ENCODE measurements at places on chromosomes 12 and 14.
A peak's percentile ranks its signal among the peaks of the same experiment; 100 is the strongest.

- DNase-seq: no peak
Observed at GRCh38 chr12:28622406-28622805, 432.1 kb downstream of the CCDC91 start.

- DNase-seq: no peak
Observed at GRCh38 chr12:26713885-26714383, 119.1 kb downstream of the ITPR2 start.

DNA sequence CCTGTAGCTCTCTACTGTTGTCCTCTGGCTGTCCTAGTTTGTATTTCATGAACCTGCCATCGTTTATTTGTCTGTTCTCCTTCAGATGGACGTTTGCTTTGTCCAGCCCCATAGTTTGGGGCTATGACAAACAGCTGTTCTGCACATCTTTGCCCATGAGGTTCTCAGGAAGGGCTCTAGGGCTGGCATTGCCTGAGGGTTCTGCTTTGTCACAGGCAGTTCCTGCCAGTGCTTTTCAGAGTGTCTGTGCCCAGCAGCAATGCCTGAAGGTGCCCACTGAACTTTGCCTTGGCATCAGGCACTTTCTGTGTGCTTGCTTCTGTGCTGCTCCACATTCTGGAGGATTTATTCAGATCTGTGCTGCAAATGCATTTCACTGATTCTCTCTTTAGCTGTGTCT, 361.3 kb downstream of the TMEM121 start:
- no peak for DNase-seq

DNA sequence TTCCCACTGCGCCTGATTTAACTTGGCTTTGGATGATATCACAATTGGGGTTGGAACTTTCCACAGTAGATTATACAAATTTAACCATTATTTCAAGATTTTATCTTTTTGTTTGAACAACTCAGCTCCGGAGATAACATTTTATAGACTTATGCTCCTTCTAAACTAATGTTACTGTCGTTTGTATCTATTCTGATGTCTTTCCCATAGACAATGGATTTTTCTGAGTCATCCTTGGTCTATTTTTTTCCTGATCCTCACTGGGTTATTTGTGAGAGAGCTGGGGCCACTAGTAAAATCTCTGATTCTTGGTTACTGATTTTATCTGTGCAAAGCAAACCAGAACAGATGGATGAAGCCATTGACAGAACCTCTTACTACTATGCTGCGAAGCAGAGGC, 175.1 kb downstream of the SLC38A4 start:
- DNase-seq: no peak

DNA sequence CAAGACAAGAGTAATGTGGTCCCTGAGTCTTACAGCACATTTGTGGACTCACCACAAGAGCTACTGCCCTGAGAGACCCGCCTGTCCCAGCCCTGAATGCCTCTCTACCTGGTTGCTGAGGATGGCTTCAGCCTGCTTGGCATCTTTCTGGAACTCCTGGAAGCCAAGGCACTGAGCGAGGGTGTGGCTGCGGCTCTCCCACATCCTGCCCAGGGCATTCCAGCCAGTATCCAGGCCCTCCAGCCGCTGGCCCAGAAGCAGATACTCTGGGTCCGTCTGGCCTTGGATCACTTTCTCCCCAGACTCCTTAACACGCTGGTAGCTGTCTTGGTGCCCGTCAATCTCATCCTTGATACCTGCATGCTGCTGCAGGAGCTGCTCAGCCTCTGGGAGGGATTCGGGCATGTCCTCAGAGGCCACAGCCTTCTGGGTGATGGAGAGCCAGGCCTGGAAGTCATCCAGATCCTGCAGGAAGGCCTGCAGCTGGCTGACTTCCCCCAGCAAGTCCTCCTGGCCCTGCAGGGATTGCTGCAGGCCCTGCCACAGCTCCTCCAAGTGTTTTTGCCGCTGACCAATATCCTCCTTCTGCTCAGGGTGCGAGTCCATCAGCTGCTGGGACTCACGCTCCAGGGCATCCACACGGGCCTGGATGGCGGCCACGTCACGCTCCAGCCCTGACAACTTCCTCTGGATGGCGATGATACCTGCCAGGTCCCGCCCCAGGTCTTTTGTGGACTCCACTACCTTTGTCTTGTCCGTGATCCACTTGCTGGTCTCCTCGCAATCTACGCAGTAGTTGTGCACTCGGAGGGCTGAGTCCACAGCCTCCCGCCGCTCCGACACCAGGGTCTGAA, 82.3 kb downstream of the PLEKHG3 start:
- no peak for DNase-seq

GRCh38 chr14:34190717-34191116, 239.8 kb upstream of the EGLN3 start:
- peak; percentile 99 for DNase-seq

- no peak for DNase-seq
Observed at GRCh38 chr12:47821346-47821706, 1.6 kb upstream of the HDAC7 start.

DNA sequence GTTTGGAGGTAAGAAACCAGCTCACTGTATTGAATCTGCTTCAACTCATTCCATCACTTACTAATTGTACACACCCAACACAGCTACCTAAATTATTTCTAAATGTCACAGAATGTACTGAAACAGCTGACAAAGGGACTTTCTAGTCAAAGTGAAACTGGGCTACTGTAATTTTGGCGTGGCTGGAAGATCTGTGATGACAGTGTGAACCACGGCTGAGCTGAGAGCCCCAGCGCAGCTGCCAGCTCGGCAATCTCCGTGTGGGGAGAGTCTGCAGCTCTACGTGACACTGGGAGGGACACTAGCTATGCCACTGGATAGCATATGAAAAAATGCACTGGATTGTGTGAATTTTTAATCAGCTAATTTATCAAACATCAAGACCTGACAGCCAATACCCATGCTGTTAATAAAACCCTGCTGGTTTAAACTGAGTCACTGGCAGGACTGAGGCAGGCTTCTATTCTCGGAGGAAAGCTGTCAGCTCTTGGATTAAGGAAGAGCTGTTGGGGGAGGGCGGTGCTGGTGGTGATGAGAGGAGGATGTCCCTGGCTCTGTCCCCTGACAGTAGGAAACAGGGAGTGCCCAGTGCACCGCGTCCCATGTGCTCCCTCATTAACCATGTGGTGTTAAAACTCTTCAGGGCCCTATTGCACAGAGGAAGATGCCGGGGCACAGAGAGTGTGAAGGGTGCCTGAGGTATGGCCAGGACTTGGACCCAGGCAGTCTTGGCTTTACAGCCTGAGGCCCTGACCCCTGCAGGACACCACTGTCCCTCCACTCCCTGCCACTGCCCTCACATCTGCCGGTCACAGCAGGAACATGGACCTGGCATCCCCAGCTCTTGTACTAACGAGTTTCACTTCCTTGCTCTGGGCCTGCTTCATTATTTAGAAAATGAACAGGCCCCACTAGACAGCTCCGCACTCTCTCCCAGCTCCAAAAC, 13.3 kb downstream of the SLC15A4 start:
- DNase-seq: no peak

DNA sequence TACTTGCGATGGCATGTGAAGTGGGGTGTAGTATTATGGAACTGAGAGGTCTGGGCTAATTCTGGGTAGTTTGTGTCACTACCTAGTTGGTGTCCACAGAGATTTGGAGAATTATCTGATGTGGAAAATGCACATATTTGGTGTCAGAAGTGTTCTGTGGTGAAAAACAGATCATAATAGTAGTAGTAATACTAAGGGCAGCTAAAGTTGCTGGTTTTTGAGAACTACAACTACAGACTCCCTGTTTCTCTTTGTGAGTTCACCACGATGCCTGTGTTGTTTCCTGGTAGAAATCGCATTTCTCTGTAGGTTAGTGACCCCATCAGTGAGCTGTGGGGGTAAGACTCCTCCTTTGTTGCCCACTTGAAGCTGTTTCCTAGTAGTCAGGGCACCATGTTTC, 206.5 kb downstream of the FUT8 start:
- DNase-seq: no peak

DNA sequence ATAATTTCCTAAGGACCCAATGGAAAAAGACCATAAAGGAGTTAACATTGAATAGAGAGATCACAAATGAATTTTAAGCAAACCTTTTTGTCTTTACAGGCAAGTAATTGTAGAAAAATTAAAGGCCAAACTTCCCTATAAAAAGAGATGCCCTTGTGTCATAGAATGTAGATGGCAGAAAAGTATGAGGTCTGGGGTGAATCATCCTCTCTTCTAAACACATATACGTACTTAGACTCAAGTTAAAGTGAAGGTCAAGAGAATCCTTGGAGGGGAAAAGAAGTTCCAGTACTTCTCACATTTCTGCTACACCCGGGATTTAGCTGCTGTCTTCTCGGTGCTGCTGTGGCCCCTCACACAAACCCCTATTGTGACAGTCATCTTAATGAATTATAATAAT, 116.2 kb upstream of the ARID2 start:
- DNase-seq: no peak

GRCh38 chr12:104468371-104468770, 11.6 kb downstream of the CHST11 start:
- DNase-seq: no peak

GRCh38 chr12:79531518-79531917, 159.2 kb downstream of the PAWR start:
- no peak for DNase-seq

GRCh38 chr12:48183091-48183875, at the start of gene CCDC184:
TSS of gene CCDC184 (plus strand) at chr12:48183644. CDS start at chr12:48184123, 479 bp downstream.
- peak; percentile 66 for DNase-seq

GRCh38 chr12:132419631-132420246, 70.2 kb upstream of the FBRSL1 start:
- no peak for DNase-seq
